ENCODE measurements at places on chromosomes 5 and 9.

DNA sequence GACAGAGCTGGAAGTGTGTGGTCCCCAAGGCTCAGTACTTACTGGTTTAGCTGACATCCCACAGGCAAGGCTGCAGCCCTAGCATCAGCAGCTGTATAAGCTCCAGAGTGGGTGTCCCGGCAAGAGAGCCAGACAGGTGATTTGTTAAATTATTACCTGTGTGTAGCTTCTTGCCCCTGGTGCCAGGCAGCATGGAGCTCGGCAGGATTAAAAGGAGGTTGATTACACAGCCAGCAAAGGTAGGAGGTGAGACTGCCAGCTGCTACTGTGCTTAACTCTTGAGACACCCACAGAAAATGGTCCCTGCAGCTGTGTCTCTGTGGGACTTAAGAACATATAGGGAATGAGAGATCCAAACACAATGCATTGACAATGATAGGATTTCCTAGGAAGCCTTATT, 54.2 kb downstream of the ARHGAP26 start:
- DNase-seq = no peak

GRCh38 chr5:150605546-150605945, 34.9 kb upstream of the SYNPO start:
- DNase-seq = no peak

GRCh38 chr5:53110156-53110555, 599 bp upstream of the MOCS2 start:
- DNase-seq = no peak

DNA sequence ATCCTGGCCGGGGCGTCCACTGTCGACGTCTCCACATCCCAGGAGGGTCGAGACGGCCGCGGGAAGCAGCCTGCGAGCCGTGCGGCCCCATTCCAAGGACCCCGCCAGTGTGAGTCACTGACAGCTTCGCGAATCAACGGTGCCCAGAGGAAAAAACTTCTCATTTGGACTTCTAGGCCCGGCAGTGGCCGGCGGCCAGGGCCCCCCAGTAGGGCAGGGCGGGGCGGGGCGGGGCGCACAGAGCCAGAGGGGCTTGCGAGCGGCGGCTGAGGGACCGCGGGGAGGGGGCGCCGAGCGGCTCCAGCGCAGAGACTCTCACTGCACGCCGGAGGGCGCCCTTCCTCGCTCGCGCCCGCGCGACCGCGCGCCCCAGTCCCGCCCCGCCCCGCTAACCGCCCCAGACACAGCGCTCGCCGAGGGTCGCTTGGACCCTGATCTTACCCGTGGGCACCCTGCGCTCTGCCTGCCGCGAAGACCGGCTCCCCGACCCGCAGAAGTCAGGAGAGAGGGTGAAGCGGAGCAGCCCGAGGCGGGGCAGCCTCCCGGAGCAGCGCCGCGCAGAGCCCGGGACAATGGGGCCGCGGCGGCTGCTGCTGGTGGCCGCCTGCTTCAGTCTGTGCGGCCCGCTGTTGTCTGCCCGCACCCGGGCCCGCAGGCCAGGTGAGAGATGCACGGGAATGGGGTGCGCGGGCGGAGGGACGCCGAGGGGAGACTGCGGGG, at the start of gene F2R:
F2R (plus strand) TSS at position 391 of the 720 bp plus-strand sequence; CDS start at position 573, 182 bp downstream.
- DNase-seq = peak; percentile 95

DNA sequence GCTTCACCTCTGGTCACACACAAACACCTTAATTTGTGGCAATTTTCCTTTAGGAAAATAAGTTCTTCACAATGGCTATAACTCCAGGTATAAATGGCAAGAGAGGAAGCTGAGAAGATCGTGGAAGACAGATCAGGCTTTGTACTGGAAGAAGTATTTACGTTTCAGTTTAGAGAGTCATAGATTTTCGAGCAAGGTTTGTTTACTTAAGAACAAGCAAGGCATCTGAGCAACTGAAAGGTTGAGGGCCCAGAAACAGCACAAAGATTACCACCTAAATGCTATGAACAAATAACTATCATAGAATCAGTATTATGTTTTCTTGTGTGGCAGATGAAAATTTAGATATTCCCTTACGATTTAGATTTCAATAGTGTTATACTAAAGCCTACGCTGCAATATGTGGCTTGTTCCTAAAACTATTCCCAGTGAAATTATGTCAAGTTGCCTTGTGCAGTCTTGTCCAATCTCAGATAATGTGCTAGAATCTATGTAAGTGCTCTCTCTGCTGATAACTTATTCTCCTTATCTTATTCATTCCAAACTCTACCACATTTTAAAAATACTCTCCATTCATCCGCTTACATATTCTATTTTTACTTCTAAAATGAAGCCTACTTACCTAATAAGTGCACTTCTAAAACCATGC, 6.7 kb downstream of the SLCO4C1 start:
- DNase-seq = no peak

Data from iPS-NIHi11 (cell line).